ENCODE measurements at places on chromosomes 16 and 17.
A peak's percentile ranks its signal among the peaks of the same experiment; 100 is the strongest.

DNA sequence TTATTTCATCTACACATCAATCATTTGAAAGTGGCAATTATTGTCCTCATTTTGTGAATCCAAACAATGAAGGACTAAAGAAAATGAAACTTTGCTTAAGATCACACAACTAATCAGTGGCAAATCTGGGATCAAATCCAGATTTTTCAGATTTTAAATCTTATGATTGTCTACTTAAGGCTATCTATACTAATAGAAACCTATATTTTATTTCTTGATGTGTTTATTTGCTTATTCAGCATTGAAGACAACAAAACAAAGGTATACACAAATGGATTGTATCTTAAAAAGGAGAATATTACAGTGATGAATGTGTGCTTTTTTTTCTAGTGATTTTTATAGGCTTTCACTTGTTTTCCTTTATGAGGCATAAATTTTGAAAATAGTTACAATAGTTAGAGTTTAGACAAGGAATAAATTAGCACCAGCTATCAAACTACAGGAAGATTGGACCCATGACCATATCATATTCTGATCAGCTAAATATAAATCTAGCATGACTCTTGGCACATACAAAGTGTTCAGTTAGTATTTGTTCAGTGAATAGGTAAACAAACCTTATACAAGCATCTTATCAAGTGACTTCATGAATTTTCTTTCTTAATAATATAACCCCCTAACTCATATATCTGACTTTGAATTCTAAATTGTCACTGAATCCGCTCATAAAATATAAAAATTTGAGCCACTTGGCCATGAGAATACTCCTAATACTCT is 20.5 kb downstream of the VMP1 start:
- DNase-seq: no peak

DNA sequence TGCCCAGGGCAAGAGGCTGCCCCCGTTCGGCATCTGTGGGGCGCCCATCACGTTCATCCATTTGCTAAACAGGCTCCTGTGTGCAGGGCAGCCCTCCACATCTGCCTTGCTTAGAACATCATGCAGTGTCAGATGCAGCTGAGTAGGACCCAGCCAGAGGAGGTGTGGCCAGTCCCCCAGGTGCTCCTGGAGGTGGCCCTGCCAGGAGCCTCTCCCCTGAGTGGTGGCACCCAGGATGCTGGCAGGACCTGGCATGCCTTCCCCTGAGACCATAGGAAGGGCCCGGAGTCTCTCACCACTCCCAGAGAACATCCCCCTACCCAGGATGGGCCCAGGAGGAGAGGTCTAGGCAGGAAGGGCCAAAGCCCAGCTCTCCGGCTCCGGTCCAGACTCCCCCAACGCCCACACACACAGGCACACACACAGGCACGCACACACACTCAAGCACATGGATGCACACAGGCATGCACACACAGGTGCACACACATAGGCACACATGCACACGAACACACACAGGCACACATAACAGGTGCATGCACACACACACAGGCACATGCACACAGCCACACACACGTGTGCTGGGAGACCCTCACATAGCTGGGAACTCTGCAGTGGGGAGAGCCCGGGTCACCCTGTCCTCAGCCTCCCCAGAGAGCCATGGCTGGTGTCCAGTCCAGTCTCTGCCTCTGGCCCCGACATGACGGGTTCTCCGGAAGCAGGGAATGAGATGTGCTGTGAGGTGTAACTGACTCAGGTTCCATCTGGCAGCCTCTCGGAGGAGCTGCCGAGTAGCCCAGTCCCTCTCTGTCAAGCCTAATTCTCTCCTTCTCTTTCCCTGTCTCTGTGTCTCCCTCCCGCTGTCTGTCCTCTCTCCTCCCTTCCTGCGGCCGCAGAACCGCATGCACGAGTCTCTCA is 74.6 kb downstream of the AMFR start:
- DNase-seq: no peak

GRCh38 chr17:55395803-55396505 is 25.7 kb downstream of the MMD start:
- no peak for DNase-seq

- DNase-seq: peak; percentile 32
Observed at GRCh38 chr16:70653809-70654771, 7.7 kb downstream of the IL34 start.

- DNase-seq: no peak
Observed at GRCh38 chr17:43540821-43541674, 5.1 kb downstream of the ETV4 start.

GRCh38 chr17:27762527-27763305 is 37.6 kb downstream of the NOS2 start:
- DNase-seq: no peak
